Left lung (tissue), 14 donors: ENCODE measurements at places on chromosomes 6 and 20. TPM values are rescaled to one million over a fixed set of nuclear protein-coding genes. Genes with fewer than 3 reads are reported as not detected.

Gene SPEF1
- 0.26 TPM for total RNA-seq

DNA sequence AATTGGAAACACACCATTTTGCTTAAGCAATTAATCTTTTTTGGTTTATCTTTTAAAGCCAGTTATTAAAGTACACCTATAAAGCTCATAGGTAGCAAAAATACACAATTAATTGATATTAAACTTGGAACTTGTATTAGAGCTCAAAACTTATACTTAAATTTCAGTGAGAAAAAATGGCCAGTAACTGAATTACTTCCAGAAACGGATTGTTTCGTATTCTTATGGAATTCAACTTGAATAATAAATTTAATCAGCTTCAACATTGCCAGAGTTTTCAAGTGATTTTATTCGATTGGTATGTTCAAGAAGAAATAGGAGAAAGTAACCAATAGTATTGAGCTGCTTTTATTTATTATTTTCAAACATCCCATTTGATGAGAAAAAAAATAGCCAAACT lies 112.7 kb upstream of the PDE10A start:
- no peak overlapping the region for H3K4me3 ChIP-seq
- H3K27me3 ChIP-seq, result no peaks in the 10 kb centered on the region
- H3K27ac ChIP-seq, result no peak overlapping the region

GRCh38 chr6:21970569-21971300 lies 326.1 kb downstream of the PRL start:
- H3K4me1 ChIP-seq, result no peaks in the 10 kb centered on the region
- no peak overlapping the region for H3K27ac ChIP-seq
- no peaks in the 10 kb centered on the region for H3K27me3 ChIP-seq
- no peak overlapping the region for H3K4me3 ChIP-seq

DNA sequence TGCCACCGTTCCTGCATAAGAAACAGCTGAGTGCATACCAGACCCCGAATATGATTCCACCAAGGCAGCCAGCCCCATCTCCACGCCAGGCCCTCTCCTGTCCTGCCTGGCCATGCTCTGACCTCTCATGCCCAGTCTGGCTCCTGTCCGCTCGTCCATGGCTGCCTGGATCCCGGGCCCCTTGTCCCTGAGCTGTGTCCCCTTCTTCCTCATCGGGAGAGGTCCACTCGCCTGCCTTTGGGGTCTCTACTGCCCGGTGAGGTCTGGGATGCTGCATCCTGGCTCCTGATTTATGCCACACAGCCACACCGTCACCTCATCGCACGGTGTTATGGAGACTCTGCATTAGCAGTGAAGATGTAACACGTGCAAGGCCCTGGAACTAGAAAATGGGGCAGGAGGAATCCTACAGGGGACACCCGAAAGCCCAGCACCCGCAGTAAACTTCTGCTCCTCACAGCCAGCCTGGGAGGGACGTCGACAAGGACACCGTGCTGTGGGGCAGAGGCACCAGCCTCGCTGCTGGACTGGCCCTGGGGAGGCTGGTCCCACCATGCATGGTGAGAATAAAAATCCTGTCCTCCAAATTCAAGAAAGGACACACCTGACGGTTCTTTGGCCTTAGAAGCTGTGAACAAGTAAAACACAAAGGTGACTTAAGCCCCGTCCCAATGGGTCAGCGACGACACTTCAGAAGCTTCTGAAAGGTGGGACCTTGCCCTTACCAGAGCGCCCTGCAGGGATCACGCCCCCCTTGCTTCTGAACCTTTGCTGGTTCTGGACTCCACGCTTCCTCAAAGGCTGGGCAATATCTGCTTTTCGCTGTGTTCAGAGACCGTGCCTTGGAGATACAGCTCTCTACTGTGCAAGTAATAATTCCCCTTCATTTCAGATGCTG lies 103.0 kb downstream of the DLL1 start:
- no peak for DNase-seq
- no peaks in the 10 kb centered on the region for H3K36me3 ChIP-seq
- H3K27me3 ChIP-seq, result peaks cover 7% of the 10 kb centered on the region
- no peak overlapping the region for H3K4me3 ChIP-seq
- H3K27ac ChIP-seq, result no peak overlapping the region

Gene SRMS
- not detected for total RNA-seq

GRCh38 chr6:53929041-53929820 lies 134.4 kb downstream of the LRRC1 start:
- no peaks in the 10 kb centered on the region for H3K36me3 ChIP-seq
- no peak overlapping the region for H3K4me3 ChIP-seq
- no peak for DNase-seq
- no peak overlapping the region for H3K27ac ChIP-seq

GRCh38 chr20:49846206-49846807 lies 33.7 kb downstream of the SLC9A8 start:
- H3K27ac ChIP-seq, result no peak overlapping the region
- no peaks in the 10 kb centered on the region for H3K27me3 ChIP-seq
- DNase-seq, result peak; percentile 60
